ENCODE measurements at places on chromosomes 1 and 21. TPM values are rescaled to one million over a fixed set of nuclear protein-coding genes. Genes with fewer than 3 reads are reported as not detected.

GRCh38 chr1:227869851-227870305 lies 54.4 kb downstream of the PRSS38 start:
- no peak overlapping the region for H3K4me3 ChIP-seq
- H3K27ac ChIP-seq, result no peak overlapping the region
- H3K27me3 ChIP-seq, result peaks cover 41% of the 10 kb centered on the region
- no peaks in the 10 kb centered on the region for H3K4me1 ChIP-seq
- no peak for DNase-seq
- peaks cover 6% of the 10 kb centered on the region for H3K36me3 ChIP-seq

DNA sequence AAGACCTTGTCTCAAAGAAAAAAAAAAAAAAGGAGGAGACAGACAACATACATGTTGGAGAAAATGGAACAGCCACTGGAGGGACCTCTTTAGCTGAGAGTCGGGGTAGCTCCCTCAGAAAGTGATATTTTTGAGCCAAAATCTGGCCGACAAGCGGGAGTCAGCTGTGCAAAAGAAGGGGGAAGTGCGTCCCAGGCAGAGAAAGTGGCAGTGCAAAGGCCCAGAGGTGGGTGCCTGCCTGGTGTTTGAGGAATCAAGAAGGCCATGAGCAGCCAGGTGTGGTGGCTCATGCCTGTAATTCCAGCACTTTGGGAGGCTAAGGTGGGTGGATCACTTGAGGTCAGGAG lies 6.1 kb upstream of the CROCC start:
- no peaks in the 10 kb centered on the region for H3K36me3 ChIP-seq
- H3K27me3 ChIP-seq, result no peaks in the 10 kb centered on the region
- no peak overlapping the region for H3K27ac ChIP-seq
- peak overlapping the region; percentile 79 for H3K4me3 ChIP-seq
- H3K4me1 ChIP-seq, result peaks cover 20% of the 10 kb centered on the region

- H3K27ac ChIP-seq, result no peak overlapping the region
- no peaks in the 10 kb centered on the region for H3K27me3 ChIP-seq
- H3K4me3 ChIP-seq, result no peak overlapping the region
- peaks cover 14% of the 10 kb centered on the region for H3K4me1 ChIP-seq
- DNase-seq, result no peak
Measured at GRCh38 chr1:27548858-27549719, 54.9 kb downstream of the AHDC1 start.

DNA sequence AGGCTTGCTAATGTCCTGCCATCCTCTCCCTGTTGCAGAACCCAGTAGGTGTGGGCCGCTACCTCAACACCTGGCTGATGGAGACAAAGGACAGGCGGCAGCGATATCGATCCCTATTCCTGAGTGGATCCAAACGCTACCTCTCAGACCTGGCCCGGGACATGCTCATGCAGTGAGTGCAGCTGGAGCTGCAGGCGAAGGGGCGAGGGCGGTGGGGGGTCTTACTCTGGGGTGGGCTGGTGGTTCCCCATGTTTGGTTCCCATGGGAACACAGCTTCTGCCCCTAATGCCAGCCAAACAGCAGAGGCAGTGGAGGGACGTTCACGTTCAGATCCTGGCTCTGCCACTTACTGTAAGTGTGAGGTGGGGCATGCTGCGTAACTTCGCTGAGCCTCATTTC lies 15.8 kb upstream of the TTC22 start:
- H3K27ac ChIP-seq, result no peak overlapping the region
- no peaks in the 10 kb centered on the region for H3K4me1 ChIP-seq
- H3K4me3 ChIP-seq, result no peak overlapping the region
- peaks cover 2% of the 10 kb centered on the region for H3K36me3 ChIP-seq
- peak; percentile 88 for DNase-seq

- H3K4me1 ChIP-seq, result peaks cover 9% of the 10 kb centered on the region
- DNase-seq, result no peak
- H3K36me3 ChIP-seq, result no peaks in the 10 kb centered on the region
Measured at GRCh38 chr1:30058970-30059369, 664.4 kb downstream of the MATN1 start.

DNA sequence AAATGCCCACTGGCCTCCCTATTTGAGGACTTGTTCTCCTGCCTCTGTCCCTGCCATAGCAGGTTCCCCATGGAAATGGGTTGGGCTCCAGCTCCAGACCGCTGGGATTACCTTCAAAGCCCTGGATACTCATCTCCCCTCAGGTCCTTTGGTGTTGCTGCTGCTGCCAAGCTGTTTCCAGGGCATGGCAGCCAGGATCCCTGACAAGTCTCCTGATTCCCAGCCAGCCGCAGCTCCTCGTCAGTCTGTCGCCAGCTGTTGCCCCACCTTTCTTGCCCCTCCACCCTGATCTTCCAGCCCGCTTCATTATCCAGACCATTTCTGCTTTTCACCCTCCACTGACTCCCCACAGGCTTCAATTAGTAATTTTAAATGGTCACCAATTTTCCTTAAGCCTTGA lies 68.3 kb upstream of the KCND3 start:
- no peaks in the 10 kb centered on the region for H3K4me1 ChIP-seq
- H3K27me3 ChIP-seq, result peaks cover 5% of the 10 kb centered on the region
- no peaks in the 10 kb centered on the region for H3K36me3 ChIP-seq
- H3K4me3 ChIP-seq, result no peak overlapping the region
- H3K27ac ChIP-seq, result no peak overlapping the region

GRCh38 chr1:182972231-182972630 lies 19.3 kb upstream of the SHCBP1L start:
- H3K27ac ChIP-seq, result no peak overlapping the region
- H3K27me3 ChIP-seq, result no peaks in the 10 kb centered on the region
- H3K36me3 ChIP-seq, result no peaks in the 10 kb centered on the region
- peaks cover 18% of the 10 kb centered on the region for H3K4me1 ChIP-seq

DNA sequence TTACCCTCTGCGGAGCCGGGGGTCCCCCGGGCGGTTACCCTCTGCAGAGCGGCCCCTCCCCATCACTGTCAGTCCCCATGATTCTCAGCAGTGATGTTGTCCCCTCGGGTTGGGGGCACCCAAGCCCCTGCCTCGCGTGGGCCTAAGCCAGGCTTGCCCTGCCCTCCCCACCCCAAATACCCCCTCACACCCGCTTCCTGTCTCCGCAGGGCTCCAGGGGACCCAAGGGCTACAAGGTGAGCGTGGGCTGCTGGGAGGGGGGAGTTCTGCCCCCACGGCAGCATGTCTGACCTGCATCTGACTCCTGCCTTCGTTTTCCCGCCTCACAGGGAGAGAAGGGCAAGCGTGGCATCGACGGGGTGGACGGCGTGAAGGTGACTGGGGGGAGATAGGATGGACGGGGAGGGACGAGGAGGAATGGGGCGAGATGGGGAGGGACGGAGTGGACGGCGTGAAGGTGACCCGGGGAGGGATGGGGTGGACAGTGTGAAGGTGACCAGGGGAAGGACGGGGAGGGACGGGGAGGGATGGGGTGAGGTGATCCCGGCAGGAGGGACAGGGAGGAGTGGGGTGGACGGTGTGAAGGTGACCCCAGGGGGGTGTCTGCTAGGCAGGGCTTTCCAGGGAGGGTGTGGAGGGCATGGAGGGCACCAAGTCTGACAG lies 8.6 kb downstream of the COL6A1 start:
- H3K4me3 ChIP-seq, result no peak overlapping the region
- peaks cover 4% of the 10 kb centered on the region for H3K4me1 ChIP-seq
- no peak overlapping the region for H3K27ac ChIP-seq
- no peaks in the 10 kb centered on the region for H3K27me3 ChIP-seq
- peak; percentile 63 for DNase-seq
- peaks cover 14% of the 10 kb centered on the region for H3K36me3 ChIP-seq

GRCh38 chr21:38938343-38938742 lies 132.6 kb downstream of the ETS2 start:
- no peak overlapping the region for H3K4me3 ChIP-seq
- H3K36me3 ChIP-seq, result peaks cover 4% of the 10 kb centered on the region
- DNase-seq, result no peak
- peaks cover 13% of the 10 kb centered on the region for H3K27me3 ChIP-seq

DNA sequence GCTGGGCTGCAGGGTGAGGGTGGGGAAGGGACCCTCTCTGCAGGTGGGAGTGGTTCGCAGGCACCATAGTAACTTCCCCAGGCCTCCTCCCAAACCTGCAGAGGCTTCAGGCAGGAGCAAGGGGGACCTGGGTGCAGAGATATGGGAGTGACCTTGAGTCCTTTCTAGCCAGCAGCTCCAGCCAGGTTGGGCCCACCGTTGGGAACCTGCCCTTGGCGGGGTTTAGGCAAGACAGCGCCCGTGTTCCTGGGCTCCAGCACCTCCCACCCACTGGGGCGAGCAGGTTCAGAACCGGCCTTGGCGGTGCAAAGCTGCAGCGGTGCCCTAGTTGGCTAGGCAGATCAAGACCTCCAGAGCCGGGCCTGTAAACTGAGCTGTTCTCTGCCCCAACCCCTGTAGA lies 2.2 kb upstream of the PRDM16 start:
- H3K4me1 ChIP-seq, result peaks cover 14% of the 10 kb centered on the region
- peaks cover 3% of the 10 kb centered on the region for H3K36me3 ChIP-seq
- peak; percentile 86 for DNase-seq
- H3K27ac ChIP-seq, result no peak overlapping the region
- peak overlapping the region; percentile 68 for H3K4me3 ChIP-seq

DNA sequence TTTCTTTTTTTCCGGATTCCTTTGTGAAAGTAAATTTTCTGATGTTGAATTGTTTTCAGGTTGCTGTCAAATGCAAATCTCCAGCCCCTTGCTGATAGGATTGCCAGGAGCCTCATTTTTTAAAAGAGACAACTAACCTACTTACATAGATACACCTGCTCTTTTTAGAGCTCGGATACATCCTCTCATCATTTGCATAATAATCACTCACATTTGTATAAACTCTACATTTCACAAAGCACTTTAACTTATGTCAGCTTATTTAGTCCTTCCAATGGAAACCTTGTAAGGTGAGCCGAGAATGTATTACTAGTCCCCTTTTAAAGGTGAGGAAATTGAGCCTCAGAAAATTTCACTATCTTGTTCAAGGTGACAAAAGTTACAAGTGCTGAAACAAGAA lies 84.8 kb downstream of the KCTD3 start:
- H3K27ac ChIP-seq, result no peak overlapping the region
- peaks cover 34% of the 10 kb centered on the region for H3K27me3 ChIP-seq
- no peaks in the 10 kb centered on the region for H3K4me1 ChIP-seq
- no peak for DNase-seq

DNA sequence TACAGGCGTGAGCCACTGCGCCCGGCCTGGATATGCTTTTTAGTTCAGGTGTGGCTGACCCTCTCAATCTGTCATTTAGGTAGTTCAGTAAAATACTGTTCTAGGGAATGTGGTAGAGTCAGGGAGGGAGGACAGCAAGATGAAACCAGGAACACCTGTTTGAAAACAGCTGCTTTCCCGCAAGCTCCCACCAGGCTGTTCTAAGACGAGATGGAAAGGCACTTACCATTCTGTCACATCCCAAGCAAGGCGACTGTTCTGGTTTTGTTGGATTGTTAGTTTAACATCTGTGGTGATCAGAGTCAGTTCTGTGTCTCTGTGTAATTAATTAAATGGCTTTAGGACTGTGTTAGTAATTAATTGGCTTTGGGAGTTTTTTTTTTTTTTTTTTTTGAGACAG lies 2.9 kb downstream of the CHAF1B start:
- peaks cover 4% of the 10 kb centered on the region for H3K36me3 ChIP-seq
- no peak overlapping the region for H3K4me3 ChIP-seq
- no peak for DNase-seq
- H3K27ac ChIP-seq, result no peak overlapping the region
- H3K27me3 ChIP-seq, result no peaks in the 10 kb centered on the region
- H3K4me1 ChIP-seq, result peaks cover 9% of the 10 kb centered on the region

DNA sequence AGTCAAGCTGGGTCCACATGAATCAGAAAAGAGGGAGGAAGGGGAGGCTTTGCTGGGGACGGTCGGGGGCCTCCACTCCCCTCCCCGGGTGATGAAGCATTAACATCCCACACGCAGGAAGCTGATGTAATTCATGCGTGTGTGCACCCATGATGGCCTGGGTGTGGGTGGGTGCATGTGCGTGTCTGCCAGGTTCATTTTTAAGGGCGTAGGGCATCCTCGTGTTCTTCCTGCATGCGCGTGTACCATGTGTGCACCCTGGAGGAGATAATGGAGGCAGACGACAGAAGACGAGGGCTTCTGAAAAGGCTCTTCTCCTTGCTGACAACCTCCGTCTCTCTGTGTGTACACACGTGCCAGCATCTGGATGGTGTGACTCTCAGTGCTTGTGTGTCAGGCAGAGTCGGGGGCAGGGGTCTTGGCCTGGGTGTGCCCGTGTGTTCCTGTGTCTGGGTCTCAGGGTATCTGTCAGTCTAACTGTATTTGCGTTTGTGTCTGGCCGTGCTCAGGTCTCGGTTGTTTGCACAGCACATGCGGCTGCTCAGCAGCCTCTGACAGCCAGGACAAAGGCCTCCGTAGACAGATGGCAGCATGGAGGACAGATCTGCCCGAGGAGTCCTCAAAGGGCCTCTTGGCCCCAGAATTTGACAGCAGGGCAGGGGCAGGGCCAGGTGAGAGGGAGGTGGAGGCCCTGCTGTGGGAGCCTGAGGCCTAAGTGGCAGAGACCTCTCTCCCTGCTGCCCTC lies 2.4 kb downstream of the RAP1GAP start:
- H3K27me3 ChIP-seq, result peaks cover 12% of the 10 kb centered on the region
- no peak overlapping the region for H3K4me3 ChIP-seq
- peaks cover 16% of the 10 kb centered on the region for H3K4me1 ChIP-seq
- H3K36me3 ChIP-seq, result no peaks in the 10 kb centered on the region

DNA sequence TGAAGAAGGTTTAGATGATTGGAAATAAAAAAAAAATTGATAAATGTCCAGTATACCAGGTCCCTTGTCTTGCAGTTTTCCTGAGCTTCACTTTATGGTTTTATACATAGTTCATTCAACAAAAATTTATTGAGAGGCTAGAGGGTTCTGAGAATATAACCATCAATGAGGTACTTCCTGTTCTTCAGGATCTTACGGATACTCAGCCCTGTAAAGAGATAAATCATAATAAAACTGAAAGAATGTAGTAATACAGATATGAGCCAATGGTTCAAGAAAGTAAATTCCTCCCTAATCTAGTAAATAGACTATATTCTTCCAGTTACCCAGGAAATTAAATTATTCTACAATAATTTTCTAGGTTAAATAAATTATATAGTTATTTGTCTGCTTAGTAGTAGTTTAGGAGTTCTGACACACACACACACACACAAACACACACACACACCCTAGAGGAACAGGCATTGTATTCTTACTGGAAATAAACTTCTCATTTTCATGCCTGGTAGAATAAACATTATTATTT lies 70.4 kb upstream of the HMCN1 start:
- no peaks in the 10 kb centered on the region for H3K27me3 ChIP-seq
- H3K27ac ChIP-seq, result no peak overlapping the region
- DNase-seq, result no peak
- H3K36me3 ChIP-seq, result no peaks in the 10 kb centered on the region

TIAM1 gene
- 6.6 TPM for total RNA-seq

IVL gene
- total RNA-seq, result not detected

PAPPA2 gene
- total RNA-seq, result 1.00 TPM

LCE1F gene
- total RNA-seq, result not detected

FMO3 gene
- total RNA-seq, result 0.27 TPM

TBX19 gene
- total RNA-seq, result 1.8 TPM

IGSF5 gene
- not detected for total RNA-seq
